ENCODE measurements at places on chromosomes 1 and 21.

- no peak for DNase-seq
Measured at GRCh38 chr1:9596415-9597123, 7.9 kb downstream of the TMEM201 start.

DNA sequence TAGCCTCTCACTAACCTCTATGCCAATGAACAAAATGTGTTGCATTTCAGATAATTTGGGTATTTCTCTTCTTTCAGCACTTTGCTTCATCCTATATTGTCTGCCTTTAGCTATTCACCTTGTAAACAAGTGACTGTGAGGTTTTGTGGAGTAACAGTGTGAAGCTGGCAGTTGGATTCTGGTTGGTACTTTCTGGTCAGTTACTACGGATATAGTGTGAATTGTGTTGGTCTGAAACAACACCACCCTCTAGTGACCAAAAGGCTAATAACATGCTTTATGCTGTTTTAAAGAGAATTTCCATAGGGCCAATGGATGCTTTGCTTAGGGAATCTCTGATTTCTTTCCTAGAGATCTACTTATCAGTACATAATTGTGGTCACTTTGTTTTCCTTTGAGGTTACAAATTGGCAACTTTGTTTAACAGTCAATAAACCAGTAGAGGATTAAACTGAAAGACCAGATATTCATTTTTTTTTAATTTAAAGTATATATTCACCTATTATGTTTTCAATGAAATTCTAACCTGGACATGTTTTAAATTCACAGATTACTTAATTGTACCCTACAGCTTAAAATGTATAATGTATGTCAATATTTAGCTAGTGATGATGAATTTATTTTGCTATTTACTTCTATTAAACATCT lies 2.5 kb upstream of the PTGER3 start:
- peak; percentile 42 for DNase-seq

- no peak for DNase-seq
Measured at GRCh38 chr1:208985231-208985630, 598.3 kb upstream of the CAMK1G start.

GRCh38 chr1:240672132-240672811 lies 60.3 kb upstream of the GREM2 start:
- DNase-seq: no peak

GRCh38 chr1:95071539-95071938 lies 1.2 kb downstream of the ALG14 start:
- DNase-seq: no peak
